ENCODE measurements at places on chromosomes 3 and 15. TPM values are rescaled to one million over a fixed set of nuclear protein-coding genes. Genes with fewer than 3 reads are reported as not detected.

GRCh38 chr3:124818398-124819091, 68.6 kb downstream of the ITGB5 start:
- DNase-seq = no peak

GRCh38 chr3:34421762-34422161, 623.3 kb downstream of the PDCD6IP start:
- no peak for DNase-seq

- DNase-seq = no peak
Measured at GRCh38 chr3:179971280-179971679, 65.5 kb downstream of the PEX5L start.

DNA sequence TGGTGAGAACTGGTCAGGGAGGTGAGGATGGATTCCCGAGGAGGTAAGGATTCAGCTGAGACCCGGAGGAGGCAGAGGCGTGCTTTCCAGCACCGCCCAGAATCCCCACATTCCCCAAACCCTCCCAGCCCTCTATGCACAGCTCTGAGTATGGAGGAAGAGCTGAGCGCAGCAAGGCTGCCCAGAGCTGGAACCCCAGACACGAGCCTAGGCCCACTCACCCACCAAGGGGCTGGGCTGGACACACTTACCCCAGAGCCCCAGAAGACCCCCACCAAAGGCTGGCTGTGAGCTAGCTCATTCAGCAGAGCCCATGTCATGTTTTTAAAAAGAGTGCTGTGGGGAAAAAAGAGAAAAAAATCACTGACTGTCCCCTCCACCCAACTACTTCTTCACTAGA, 271.5 kb downstream of the XXYLT1 start:
- no peak for DNase-seq

DNA sequence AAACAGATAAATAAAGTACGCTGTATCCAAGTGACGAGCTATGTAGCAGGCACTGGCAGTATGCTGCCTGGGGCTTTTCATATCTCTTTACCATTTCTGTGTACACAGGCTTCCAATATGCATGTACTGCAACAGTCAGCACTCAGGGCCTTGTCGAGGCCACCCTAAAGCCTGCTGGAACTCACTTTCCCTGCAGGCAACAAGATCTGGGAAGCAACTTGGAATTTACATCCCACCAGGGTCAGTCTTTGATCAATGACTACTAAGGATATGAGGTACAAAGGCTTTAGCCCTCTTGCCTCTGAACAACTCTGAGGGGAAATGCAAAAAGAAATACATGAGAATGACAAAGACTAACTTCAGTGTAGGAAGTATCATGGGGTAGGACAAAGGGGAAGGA, 101.8 kb upstream of the ARL6 start:
- DNase-seq = no peak

- no peak for DNase-seq
Measured at GRCh38 chr15:96460106-96460505, 129.6 kb downstream of the NR2F2 start.

Gene CD86
- polyA plus RNA-seq = 1.7 TPM

Gene ICE2
- polyA plus RNA-seq = 74.0 TPM

Gene LRRC31
- 0.33 TPM for polyA plus RNA-seq

Gene CDC25A
- polyA plus RNA-seq = 13.2 TPM
